ENCODE measurements at places on chromosomes 4 and X.

- no peak for DNase-seq
Measured at GRCh38 chr4:80578001-80578400, 242.5 kb downstream of the CFAP299 start.

DNA sequence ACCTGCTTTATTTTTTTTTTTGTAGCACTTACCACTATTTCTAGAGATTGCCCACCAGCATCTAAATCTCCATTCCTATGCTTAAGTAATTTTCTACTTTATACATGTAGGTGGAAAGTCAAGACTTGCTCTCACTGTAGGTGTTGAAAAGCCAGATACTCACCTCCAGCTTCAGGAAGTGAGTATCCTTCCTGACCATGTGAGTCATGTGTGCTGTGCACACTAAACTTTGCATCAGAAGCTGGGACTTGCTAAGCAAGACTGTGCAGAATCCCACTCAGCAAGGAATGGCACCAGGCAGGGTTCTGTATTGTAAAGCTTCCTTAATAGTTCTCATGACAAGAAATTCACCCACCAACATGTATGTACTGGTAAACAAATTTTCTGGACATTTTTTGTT, 151.8 kb downstream of the POU4F2 start:
- DNase-seq, result no peak

DNA sequence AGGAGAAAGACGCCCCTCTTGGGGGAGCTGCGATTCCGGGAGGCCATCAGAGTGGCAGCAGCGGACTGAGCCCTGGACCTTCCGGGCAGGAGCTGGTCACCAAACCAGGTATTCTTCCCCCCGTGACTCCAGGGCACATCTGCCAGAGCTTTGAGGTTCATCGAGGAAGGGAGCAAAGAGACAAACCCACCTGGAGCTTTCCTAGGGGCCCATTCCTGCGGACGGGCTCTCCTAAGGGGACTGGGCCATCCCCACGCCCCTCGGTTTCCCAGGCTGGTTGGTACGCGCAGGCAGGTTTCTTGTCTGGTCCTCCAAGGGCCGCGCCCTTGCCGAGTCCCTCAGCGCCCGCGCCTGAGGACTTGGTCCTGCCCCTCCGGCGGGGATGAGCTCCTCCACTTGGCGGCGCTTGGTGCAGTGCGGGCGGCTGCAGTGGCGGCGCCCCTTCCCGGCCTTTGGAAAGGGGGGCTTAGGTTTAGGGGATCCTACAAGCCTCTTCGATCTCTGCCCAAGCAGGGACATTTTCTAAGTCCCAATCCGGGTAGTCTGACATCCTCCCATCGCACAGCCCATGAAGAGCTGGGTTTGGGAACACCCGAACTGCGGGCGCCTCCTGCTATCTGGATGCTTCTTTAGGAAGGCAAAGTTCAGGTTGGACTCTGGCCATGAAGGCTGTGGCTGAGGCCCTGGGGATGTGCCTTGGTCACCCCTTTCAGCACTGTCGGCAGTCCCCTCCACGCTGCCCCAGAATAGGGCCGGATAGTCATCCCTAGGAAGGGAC, 538 bp downstream of the STBD1 start:
- DNase-seq, result peak; percentile 66

- peak; percentile 11 for DNase-seq
Measured at GRCh38 chrX:40068048-40068447, 29.7 kb downstream of the BCOR start.

GRCh38 chrX:145844886-145845285, 27.3 kb downstream of the SLITRK2 start:
- no peak for DNase-seq

- DNase-seq, result peak; percentile 71
Measured at GRCh38 chrX:49155243-49155899, 7.2 kb upstream of the MAGIX start.

Data from tongue (tissue), 3 donors.